Smooth muscle cell of bladder (primary cell): ENCODE measurements at places on chromosomes 16 and 17. TPM values are rescaled to one million over a fixed set of nuclear protein-coding genes. Genes with fewer than 3 reads are reported as not detected.

Gene HOXB7
- not detected in 2 replicates for total RNA-seq

Gene KRTAP9-2
- total RNA-seq: not detected in 2 replicates

Gene KRT13
- total RNA-seq: 0.28 and 0.65 TPM in 2 replicates

Gene BCO1
- total RNA-seq: 0.28 TPM in 1 of 2 replicates, not detected in the other

Gene KIF18B
- 0.09 and 0.71 TPM in 2 replicates for total RNA-seq

Gene TBC1D3K
- under 0.01 TPM in 1 of 2 replicates, not detected in the other for total RNA-seq

Gene SLC5A10
- under 0.01 and 0.09 TPM in 2 replicates for total RNA-seq

Gene GAST
- not detected in 2 replicates for total RNA-seq

Gene KRTAP4-7
- not detected in 2 replicates for total RNA-seq

Gene ZNF423
- 0.28 and 1.0 TPM in 2 replicates for total RNA-seq

Gene SLFN12
- 15.9 and 19.6 TPM in 2 replicates for total RNA-seq

Gene LCAT
- 3.6 and 6.1 TPM in 2 replicates for total RNA-seq

Gene NPB
- 0.28 and 0.46 TPM in 2 replicates for total RNA-seq

Gene MYCBPAP
- 0.43 and 1.6 TPM in 2 replicates for total RNA-seq

Gene KRTAP4-1
- total RNA-seq: not detected in 2 replicates

Gene PRDM7
- total RNA-seq: under 0.01 TPM in 1 of 2 replicates, not detected in the other
